ENCODE measurements at places on chromosomes 5 and 9. TPM values are rescaled to one million over a fixed set of nuclear protein-coding genes. Genes with fewer than 3 reads are reported as not detected.

DNA sequence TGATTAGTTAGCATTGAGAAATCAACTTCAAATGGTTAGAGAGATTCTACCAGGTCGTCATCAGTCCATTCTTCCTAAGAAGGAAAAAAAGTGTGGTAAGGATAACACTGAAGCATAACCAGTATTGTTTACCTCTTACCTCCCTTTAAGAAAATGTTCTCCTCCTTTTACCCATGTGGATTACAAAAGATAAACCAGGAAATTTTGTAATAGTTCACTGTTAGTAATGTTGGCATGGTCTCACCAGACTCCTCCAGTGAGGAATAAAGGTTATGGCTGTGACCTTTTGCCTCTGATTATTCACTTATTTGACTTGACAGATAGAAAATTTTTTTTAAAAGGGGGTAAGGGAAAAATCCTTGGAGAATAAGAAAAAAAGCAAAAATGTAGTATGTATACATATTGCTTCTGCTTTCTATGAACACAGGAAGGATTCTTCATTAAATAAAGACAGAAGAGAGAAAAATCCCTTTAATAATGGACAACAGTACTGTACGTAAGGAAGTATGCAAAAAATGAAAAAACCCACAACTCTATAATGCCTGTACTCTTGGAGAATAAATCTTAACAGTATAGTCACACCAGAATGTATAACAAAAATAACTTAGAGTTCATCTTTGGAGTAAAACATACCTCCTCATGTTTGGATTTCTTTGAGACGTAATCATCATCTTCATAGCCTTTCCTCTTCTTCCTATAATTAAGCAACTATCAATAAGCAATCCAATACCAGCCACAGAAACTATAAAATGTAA is 18.1 kb downstream of the CCNH start:
- DNase-seq: no peak

GRCh38 chr5:116557669-116558271 is 16.9 kb downstream of the SEMA6A start:
- no peak for DNase-seq

GRCh38 chr5:127290019-127290945 is at the start of gene MEGF10:
MEGF10 (plus strand) TSS chr5:127290796; CDS start chr5:127331309, 40,513 bp downstream.
- DNase-seq: peak; percentile 59

- DNase-seq: peak; percentile 11
Observed at GRCh38 chr5:33611877-33612276, 171.1 kb downstream of the TARS1 start.

DNA sequence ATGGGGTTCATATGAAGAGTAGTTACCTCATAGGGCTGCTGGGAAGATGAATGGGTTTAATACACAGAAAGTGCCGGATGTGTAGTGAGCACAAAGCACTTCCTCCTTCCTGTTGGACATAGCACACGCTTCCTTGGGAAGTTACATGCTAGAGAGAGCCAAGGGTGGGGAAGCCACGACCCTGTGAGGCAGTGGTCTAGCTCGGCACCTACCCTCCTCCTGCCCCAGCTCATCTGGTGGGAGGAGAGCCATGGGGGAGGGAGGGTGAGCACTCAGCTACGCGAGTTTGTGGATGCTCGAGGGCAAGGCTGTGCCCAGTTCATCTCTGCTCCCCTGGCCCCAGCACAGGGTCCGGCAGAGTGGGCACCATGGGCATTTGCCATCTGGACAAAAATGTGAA is 43.6 kb upstream of the NEK6 start:
- no peak for DNase-seq

DNA sequence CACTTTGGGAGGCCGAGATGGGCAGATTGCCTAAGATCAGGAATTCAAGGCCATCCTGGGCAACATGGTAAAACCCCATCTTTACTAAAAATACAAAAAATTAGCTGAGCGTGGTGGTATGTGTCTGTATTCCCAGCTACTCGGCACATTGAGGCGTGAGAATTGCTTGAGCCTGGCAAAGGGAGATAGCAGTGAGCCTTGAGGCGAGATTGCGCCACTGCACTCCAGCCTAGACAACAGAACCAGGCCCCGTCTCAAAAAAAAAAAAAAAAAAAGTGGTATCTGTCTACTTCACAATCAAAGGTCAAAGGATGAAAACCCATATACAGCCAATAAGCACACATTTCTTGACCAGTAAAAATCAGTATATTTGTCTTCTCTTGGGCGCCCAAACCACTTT is 728.5 kb upstream of the ADAMTS16 start:
- no peak for DNase-seq

GRCh38 chr9:127224883-127225739 is 39.5 kb upstream of the GARNL3 start:
- peak; percentile 96 for DNase-seq

DNA sequence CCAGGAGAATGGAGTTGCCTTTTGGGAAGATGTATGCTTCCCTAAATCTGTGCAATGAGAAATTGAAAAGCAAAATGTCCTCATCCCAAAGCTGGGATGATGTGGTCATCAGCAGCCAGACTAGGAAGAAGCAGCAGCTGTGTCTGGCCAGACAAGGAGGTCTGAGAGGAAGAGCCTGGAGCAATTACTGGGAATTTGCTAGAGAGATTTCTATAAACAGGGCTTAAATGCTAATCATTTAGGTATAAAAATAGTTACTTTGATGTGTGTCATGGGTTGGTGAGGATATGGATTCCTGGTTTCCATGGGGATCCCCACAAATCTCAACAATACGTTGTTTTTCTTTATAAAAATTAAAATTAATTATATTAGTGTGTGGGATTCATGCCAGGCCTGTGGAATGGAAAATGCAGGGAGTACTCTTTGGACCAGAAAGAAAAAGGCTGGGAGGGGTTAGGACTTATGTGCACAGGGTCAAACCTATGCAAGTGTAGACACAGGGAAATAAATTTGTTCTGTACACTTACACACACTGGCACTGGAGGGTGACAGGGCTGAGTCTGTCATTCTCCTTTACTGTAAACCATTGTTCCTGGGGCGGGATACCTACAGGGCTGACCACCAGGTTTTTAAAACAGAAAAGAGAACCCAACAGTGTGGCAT is 58.7 kb upstream of the TRPC7 start:
- DNase-seq: peak; percentile 77

DNA sequence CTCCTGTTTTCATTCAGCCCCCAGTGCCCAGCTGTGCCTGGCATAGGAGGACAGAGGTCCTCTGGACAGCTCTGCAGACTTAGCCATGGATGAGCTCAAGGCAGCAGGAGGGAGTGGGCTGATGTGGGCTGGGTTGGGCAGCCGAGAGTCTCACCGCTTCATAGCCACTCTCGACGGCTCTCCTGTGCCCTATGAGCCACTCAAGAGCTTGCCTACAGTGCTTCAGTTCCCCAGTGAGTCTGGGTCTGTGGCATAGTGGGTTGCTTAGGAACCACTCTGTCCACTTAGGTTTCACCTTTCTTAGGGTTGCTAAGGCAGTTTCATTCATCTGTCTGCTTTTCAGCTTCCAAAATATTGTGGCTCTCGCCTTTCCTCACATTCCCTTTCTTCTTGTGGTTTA is 296.8 kb downstream of the ICE1 start:
- no peak for DNase-seq

- DNase-seq: peak; percentile 93
Observed at GRCh38 chr5:111550282-111551020, 38.1 kb upstream of the STARD4 start.

DNA sequence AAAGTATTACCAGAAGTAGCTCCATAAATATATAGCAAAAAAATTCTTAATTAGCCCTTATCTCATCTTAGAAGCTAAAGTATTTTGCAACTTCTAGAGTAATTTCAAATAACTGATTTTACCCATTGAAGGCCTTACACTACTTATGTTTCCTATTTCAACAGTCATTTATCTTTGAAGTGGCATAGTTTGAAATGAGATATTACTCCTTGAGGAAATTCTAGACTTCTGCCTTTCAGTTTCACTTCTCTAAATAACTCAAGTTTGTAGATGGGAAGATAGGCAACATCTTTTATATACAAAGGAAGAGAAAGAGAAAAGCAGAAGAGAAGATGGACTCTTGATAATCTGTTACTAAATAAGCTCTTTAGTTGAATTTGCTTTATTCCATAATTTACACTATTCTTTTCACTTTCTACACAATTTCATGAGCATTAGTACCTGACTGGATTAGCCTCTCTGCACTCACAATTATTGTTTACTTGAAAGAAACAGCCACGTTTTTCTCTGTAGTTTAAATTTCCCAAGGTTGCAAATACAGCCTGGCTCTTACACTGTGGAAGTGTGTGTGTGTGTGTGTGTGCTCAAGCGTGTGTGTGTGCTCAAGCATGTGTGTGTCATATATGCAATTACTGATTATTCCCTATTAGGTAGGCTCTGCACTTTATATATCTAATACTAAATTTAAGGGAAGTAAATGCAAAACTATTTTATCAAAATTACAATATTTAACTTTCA is 60.6 kb upstream of the EMB start:
- peak; percentile 19 for DNase-seq

- DNase-seq: no peak
Observed at GRCh38 chr5:56080375-56081052, 85.8 kb upstream of the IL6ST start.

DNA sequence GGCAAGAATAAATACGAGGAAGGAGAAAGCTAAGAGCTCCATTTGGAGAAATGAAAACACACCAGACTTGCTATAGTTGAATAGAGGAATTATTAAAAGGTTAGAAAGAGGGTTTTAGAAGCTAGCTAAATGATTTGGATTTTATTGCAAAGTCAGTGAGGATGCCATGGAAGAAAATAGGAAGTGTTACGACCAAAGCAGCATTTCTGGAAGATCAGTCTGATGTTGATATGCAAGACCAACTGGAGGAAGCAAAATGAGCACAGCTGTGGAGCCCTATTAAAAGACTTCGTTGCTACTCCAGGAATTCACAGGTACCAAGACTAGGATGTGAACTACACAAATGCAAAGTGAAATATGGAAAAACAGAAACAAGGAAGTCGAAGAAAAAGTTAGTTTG is 2.1 kb downstream of the DHX29 start:
- DNase-seq: no peak

DNA sequence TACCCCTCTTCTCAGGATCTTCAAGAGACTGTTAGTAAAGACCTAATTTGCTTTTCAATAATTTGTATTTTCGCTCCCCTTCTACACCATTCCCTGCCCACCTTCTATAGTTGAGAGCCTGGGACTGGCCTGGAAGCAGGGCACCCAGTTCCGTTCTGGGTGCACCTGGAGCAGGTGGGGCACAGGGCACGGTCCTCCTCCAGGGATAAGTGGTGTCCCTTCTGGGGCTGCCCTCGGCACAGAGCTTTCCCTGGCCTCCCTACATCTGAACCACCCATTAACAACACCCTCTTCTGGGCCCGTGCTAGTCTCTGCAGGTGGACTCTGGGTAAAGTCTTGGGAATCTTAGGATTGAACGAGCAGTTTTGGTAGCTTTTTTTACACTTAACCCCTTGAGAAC is 92.8 kb upstream of the PANK3 start:
- DNase-seq: no peak

DNA sequence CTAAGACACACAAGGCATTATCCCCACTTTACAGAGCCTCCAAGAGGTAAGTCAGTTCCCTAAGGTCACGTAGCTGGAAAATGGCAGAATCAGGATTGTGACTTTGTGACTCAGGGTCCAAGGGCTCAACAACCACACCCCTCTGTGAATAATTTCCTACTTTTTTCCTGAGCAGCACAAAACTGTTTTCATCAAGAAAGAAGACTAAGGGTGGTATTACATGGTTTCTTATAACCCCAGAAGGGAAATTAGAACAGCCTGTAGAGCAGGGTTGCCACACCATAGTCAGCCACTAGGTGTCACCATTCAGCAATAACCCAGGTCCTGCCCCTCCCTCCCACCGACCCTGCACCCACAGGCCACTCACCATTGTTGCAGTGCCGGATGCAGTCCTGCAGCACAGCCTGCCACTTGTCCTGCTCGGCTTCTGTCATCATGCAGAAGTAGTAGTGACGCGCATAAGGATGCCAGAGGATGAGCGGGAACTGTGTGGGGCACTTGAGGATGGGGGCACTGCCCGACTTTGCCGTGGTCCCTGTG is 72.1 kb downstream of the LRSAM1 start:
- no peak for DNase-seq

DNA sequence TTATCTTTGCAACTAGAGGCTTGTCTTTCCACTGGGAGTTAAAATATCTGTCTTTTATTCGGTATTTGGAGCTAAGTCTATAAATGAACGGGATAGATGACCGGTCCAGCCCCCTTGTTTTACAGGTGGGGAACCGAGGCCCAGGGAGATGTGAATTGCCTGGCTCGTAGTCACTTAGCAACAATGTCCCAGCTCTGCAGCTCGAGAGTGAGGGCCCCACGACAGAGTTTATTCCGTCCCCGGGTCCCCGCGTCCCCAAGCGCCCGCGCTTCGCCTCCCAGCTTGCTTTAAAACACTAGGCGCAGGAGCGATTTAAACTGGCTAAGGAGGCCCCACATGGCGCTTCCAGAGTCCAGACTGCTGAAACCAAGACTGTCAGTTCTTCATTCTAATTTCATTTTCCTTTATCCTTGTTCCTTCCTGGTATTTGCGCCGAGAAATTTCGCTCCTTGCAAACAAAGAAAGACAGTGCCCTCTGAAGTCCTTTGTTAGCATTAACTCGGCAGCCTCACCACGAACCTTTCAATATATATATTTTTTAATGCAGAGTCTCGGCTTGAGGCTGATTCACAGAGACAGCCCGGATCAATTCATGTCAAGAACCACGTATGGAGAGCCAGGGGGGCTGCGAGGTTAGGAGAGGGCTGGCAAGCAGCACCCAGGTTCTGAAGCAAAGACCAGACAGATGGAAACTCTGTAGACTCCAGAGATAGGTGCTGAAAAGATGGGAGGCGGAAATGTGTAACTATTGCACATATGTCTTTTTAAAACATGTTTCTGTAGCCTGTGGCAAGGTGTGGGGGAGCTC is 1.4 kb upstream of the ENC1 start:
- peak; percentile 91 for DNase-seq

- DNase-seq: no peak
Observed at GRCh38 chr9:22039258-22039657, 30.2 kb upstream of the CDKN2B start.

- DNase-seq: no peak
Observed at GRCh38 chr9:73643379-73644013, 491.8 kb downstream of the ANXA1 start.

- no peak for DNase-seq
Observed at GRCh38 chr9:76037587-76038225, 147.2 kb downstream of the PCSK5 start.

GRCh38 chr5:173208296-173208695 is 26.7 kb downstream of the NKX2-5 start:
- DNase-seq: no peak

GRCh38 chr9:123338710-123339665 is 17.0 kb upstream of the CRB2 start:
- no peak for DNase-seq

- peak; percentile 21 for DNase-seq
Observed at GRCh38 chr5:98989727-98990126, 60.9 kb upstream of the CHD1 start.

- no peak for DNase-seq
Observed at GRCh38 chr9:4415281-4415680, 75.0 kb upstream of the SLC1A1 start.

Gene ANKH
- 27.0 TPM for total RNA-seq

Gene CNTRL
- total RNA-seq: 15.9 TPM

Gene NEUROG1
- not detected for total RNA-seq

Gene GABBR2
- total RNA-seq: 0.24 TPM

Gene ANGPTL2
- total RNA-seq: 14.7 TPM

Gene TMEM171
- 1.7 TPM for total RNA-seq

Gene LECT2
- total RNA-seq: not detected

Gene GALNT10
- total RNA-seq: 31.8 TPM

Gene C9orf50
- 1.2 TPM for total RNA-seq

Gene PLPPR1
- 2.9 TPM for total RNA-seq

Gene C9orf153
- total RNA-seq: 0.72 TPM

Measured in umbilical cord (tissue), 2 donors.